ENCODE measurements at places on chromosomes 12 and 14.

DNA sequence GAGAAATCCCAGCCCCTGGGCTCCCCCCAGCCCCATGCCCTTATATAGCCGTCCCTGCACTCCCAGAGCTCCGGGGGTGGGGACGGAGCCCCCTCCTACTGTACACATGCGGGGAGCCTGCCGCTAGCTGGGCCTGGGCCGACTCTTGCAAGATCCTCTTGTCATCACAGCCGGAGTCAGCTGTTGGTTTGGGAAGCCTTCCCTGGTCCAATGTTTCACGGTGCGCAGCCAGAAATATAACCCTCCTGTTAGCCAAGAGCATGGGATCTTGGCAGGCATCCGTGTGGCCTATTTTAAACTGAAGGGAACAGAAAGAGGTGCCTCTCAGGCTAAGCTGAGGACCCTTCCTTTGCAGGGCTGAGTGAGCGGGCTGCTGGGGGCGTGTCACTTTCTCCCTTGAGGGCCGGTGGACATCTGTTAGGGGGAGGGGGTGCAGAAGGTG, 175.3 kb downstream of the TSPAN9 start:
- DNase-seq, result no peak

GRCh38 chr14:74429221-74429691, 3.2 kb upstream of the SYNDIG1L start:
- DNase-seq, result no peak

DNA sequence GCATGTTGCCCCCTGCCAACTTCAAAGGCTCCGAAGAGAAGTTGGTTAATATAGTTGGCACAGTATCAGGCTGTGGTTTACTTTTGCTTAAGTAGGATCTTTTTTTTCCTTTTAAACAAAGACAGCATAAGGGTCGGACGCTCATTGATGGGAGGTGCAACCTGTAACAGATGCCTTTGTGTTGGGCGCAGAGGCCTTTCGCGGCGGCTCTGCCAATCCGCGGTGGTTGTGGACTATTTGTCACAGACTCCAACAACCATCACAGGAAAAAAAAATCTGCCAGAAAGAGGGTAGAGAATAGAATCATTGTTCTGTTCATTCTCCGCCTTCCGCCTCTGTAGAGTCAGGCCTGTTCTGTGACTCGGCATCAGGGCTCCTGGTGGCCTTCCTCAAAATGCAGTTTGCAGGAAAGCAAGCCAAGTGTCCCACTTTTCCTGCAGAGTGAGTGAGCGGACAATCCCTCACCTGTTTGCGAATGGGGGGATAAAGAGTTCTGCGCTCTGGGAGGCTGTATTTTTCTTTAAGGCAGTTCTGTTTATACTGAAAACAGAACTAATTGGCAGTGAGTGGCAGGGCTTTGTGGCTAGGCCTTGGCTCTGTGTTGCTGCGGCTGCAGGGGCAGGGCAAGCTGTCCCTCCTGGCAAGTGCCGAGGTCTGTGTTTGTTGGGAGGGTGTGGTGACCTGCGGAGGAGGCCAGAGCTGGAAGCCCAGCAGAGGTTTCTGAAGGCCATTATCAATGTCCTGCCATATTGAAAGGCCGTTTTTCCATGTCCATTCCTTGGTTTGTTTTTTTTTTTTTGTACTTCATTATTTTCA, 83.0 kb upstream of the PIWIL1 start:
- DNase-seq, result no peak

DNA sequence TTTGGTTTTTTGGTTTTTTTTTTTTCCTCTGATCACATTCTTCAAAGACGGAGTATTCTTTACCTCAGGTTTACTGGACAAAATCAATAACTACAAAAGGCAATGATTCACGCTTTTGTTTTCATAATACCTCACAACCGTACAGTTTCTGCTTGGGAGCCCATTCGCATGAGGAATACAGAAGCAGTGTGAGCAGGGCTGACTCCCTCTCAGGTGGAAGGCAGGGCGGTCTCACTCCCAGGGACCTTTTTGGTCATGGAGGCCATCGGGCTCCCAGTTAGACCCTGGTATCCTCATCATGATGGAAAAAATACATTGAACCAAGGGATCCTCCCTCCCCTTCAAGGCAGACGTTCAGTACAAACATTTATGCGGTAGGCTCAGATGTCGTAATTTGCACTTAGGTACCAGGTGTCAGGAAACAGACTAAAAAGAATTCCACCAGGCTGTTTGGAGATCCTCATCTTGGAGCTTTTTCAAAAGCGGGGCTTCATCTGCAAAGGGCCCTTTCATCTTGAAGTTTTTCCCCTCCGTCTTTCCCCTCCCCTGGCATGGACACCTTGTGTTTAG, 19.0 kb upstream of the TIGAR start:
- no peak for DNase-seq

- DNase-seq, result no peak
Measured at GRCh38 chr12:56160193-56160763, 2.1 kb downstream of the MYL6 start.

GRCh38 chr14:83607682-83608081, 1922.3 kb upstream of the FLRT2 start:
- no peak for DNase-seq

DNA sequence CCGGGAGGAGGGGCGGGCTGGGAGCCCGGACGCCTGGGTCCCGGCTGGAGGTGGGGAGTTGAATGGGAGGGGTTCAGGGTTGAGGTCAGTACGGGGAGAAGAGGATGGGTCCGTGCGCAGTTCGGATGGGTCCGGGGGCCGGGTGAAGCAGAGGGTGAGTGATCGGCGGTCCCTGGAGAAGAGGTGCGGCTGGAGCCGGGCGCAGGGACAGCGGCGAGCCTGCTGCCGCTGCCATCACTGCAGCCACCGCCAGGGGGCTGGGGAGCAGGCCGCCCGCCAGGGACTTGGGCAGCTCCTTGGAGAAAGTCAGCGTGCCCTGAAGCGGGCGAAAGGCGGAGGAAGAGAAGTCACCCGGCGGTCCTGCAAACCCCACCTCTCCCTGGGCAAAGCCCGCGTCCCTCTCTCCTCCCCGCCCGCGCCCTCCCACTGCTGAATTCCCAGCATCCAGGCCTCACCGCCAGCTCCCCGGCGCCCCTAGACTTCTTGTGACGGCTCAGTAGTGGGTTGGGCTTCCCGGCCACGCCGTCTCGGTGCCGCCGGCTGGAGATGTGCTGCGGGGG, 6.0 kb upstream of the GPR84 start:
- no peak for DNase-seq

DNA sequence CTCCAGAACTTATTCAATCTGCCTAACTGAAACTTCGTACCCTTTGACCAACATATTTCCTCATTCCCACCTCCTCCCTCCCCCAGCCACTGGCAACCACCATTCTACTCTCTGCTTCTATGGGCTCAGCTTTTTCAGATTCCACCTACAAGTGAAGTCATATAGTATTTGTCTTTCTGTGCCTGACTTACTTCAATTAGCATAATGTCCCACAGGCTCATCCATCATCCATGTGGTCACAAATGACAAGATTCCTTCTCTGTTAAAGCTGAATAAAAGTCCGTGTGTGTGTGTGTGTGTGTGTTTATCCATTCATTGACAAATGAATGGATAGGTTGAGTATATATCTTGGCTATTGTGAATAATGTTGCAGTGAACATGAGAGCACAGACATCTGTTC, 1.3 kb upstream of the C14orf39 start:
- no peak for DNase-seq

DNA sequence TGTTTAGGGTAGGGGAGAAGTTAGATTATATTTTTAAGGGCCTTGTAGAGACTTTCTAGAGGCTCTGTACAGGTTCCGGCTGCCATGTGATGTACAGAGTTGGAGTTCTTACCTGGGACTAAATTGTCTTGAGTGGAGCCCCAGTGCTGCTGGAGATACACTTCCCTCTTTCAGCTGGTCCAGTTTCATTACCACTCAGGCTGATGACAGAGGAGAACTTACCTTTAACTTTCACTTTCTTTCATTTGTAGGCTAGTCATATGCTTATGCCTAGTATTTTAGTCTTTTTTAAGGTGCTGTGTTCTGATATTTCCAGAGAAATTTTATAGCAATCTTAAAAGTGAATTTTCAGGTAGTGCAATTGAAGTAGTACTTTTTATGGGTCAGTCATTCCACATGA, 117.3 kb downstream of the ERC1 start:
- DNase-seq, result no peak

DNA sequence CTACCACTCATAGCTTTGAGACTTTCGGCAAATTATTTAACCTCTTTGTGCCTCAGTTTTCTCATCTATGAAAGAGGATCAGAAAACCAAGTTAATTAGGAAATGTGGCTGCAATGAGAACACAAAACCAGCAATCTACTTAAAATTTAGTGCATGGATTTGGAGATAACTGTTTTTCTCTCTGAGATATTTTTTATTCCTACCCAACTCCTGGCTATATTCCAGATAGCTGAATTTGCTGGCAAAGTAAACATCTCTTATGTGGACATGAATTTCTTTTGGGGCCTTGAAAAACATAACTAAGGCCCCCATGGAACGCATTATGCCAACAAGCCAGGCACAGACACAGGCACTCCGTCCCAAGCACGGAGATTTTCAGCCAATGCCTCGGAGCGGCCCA, 53.4 kb upstream of the FOXN3 start:
- no peak for DNase-seq

DNA sequence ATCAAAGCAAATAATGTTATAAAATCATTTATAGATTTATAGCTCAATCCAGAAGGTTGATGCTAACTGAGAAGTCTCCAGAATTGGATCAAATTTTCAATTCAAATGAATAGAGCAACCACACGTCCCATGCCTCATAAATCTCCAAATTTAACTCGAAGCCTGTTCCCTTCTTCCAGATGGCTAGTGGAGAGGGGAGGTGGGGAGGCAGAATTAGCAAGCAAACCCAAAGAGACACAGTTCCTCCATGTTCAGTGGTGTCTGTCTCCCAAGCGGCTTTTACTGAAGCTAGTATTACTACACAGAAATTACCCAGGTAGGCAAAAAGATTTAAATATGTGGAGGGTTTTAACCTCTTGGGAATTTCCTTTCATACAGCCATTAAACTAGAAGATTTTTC, 65.8 kb downstream of the DUSP6 start:
- no peak for DNase-seq

- no peak for DNase-seq
Measured at GRCh38 chr12:24012528-24012927, 63.1 kb upstream of the SOX5 start.

- DNase-seq, result no peak
Measured at GRCh38 chr14:104416383-104416782, 163.2 kb upstream of the C14orf180 start.

GRCh38 chr12:122790393-122791075, 16.2 kb downstream of the CCDC62 start:
- DNase-seq, result no peak

- peak; percentile 44 for DNase-seq
Measured at GRCh38 chr14:29222671-29223268, 456.2 kb downstream of the FOXG1 start.

GRCh38 chr12:25979059-25979458, 20.6 kb downstream of the RASSF8 start:
- no peak for DNase-seq

DNA sequence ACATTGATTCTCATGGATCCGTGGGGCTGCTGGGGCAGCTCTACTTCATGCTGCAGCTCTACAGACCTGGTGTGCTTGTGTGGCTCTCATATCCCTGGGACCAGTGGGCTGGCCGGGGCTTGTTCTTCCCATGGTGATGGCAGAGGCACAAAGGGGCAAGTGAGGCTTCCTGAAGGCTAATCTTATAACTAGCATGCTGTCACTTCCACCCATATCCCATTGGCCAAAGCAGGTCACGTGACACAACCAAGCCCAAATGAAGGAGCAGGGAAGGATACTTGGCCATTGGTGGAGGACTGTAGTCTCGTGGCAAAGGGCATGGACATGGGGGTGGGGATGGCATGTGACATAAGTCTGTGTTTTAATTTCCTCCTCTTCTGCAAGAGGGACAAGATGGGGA, 9.9 kb downstream of the PLBD2 start:
- no peak for DNase-seq

GRCh38 chr12:14460212-14460841, 94.8 kb downstream of the ATF7IP start:
- DNase-seq, result no peak

- DNase-seq, result no peak
Measured at GRCh38 chr12:106671840-106672239, 89.0 kb downstream of the RFX4 start.

- DNase-seq, result no peak
Measured at GRCh38 chr12:69662764-69663163, 36.3 kb downstream of the BEST3 start.

GRCh38 chr14:79786522-79786921, 424.8 kb downstream of the DIO2 start:
- DNase-seq, result no peak

GRCh38 chr12:50617657-50618056, 112.9 kb downstream of the DIP2B start:
- DNase-seq, result no peak

DNA sequence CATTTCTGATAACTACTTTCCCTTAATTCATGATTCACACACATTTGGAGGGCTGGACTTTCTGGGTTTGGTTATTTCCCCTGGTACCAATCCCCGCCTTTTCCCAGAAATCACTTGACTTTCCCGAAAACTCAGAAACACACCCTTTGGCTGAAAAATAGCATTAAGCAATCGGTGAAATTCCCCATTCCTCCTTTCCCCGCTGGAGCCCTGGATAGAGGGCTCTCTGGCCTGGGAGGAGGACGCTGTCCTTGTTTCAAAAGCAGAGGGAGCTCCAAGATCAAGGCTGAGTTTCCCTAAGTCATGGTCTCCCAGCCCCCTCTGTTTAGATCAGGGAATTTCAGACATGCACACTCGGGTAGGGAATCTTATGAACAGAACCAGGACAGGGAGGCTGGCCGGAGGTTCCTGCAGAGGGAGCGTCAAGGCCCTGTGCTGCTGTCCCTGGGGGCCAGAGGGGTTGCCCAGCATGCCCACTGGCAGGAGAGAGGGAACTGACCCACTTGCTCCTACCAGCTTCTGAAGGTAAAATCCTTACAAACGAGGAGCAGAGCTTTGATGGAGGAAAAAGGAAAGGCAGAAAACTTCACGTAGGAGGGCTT, at the start of gene C1S:
C1S (plus strand) TSS at position 366 of the 602 bp plus-strand sequence. CDS start 1,195 bp downstream, outside the sequence.
- DNase-seq, result no peak

DNA sequence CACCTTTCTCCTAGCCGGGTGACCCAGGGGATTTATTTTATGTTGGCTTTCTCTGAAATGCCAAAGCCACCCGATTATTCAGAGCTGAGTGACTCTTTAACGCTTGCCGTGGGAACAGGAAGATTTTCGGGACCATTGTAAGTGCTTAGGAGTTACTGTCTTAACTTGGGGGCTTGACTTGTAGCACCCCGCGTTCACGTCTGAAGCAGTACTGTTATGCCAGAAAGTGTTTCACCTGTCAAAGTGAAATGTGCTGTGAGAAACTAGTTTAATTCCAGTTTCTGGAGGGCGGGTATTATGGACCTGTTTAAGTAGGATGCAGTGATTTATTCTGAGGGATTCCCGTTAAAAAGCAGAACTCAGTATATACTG, 218 bp downstream of the LYSET start:
- DNase-seq, result no peak

DNA sequence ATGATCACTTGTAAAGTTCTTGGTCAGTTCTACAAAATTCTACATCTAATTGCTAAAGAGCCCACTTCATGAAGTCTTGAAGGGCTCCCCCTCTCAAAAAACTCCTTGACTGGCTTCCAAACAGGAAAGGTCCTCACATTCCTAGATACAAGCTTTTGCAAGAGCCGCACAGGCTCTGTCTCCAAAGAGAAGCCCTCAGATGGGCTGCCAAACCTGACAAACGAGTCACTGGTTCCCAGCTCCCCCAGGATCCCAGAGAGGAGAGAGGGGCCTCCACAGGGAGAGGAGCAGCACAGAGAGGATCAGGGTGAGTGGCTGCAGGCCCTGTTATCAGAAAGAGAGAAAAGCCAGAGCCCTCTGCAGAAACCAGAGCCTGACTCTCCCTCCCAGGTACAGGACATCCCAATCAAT, 5.8 kb downstream of the NID2 start:
- DNase-seq, result no peak

- no peak for DNase-seq
Measured at GRCh38 chr12:31474751-31475150, 116.2 kb downstream of the DENND5B start.

All from NCI-H2081 treated with DMSO at 0.1 percent for 48 hours (cell line).